ENCODE measurements at places on chromosomes 5 and 9.

GRCh38 chr9:99351647-99352046 lies 129.6 kb downstream of the SEC61B start:
- no peak for DNase-seq

- DNase-seq, result no peak
Measured at GRCh38 chr9:88481933-88482332, 53.0 kb upstream of the NXNL2 start.

DNA sequence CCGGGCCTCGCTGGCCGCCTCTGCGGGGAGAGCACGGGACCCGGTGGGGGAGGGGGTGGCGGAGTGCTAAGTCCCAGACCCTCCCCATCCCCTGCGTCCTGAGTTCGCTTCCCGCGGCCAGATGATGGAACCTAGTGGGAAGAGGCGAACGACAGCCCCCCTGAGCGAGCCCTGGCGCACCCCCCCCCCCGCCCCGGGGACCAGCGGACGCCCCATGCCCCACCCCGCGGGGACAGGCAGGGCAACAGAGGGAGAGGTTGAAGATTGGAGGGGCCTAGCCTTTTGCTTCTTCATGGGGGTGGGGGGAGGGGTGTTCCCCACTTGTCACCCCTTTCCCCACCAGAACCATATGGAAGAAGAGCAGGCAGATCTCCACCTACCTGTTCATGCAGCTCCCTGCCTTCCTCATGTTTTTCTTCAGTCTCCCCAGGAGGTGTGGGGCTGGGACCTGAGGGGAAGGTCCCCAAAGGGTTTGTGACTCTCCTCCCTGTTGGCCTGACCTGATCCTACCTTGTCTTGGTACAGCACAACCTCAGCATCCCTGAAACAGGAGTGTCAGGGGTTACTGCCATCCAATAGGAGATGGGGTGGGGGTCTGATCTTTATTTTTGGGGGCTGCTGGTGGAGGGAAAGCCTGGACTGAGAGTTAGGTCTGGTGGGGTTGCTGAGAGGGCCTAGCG lies 485 bp downstream of the FAM53C start:
- DNase-seq, result no peak

DNA sequence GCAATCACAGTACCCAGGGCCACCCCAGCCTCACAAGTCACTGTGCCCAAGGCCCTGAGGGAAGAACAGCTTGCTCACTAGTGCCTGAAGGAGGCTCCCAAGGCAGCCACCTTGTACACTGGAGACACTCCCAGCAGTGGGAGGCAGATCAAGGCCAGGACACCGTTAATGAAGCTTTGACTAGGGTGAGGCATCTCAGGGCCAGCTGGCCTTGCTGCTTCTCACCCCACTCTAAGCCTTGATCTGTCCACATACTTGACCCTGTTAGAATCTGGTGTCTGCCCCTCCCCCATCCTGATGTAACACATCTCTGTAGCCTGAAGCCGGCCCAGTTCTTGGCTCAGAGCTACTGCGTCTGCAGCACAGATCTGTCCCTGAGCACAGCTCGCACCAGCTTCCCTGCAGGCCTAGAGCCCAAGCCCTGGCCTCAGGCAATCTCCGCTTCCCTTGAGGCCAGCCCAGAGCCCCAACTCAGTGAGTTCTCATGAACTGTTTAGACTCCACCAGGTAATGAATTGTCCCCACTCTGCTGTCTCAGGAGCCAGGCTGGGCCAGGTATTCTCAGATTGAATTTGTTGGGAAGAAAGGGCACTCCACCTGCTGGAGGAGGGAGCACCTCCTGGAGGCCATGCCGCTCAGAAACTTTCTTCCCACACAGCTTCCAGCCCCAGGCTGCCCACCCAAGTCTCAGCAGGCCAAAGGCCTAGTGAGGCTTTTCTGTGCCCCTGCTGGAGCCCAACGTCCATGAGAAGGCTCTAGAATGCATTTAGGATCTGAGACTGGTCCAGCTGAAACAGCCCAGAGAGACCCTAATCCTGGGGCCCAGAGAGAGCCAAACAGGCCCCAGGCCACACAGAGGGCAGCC lies 13.4 kb upstream of the JADE2 start:
- DNase-seq, result no peak

- no peak for DNase-seq
Measured at GRCh38 chr9:137428841-137429545, 5.8 kb downstream of the NOXA1 start.

GRCh38 chr5:68176802-68177479 lies 38.6 kb upstream of the PIK3R1 start:
- no peak for DNase-seq

DNA sequence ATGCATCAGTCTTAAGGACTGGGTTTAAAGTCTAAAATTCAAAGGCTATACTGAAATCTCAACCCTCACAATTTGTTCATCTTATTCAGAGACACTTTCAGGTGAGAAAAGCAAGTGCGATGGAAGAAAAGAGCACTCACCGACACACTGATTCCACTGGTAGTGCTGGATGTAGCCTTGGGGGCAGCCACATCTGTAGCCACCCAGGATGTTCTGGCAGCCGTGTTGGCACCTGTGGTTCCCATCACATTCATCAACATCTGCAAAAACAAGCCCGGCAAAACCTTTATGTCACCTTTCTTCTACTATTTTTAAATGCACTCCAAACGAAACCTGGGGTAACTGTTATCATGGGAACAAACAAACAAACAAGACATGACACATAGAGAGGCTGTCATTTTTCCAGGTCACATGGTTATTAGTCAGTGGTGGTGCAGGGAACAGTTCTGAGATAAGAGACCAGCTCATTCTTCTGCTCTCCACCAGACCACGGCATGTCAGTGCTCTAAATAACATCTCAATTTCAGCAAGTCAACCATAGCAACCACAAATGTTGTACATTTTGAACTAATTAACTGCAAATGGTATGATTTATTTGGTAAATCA lies 188.4 kb downstream of the SLC12A2 start:
- no peak for DNase-seq

GRCh38 chr9:9133526-9133925 lies 1333.9 kb upstream of the DMAC1 start:
- DNase-seq, result no peak

- peak; percentile 2 for DNase-seq
Measured at GRCh38 chr5:60668686-60669304, 31.2 kb downstream of the DEPDC1B start.

DNA sequence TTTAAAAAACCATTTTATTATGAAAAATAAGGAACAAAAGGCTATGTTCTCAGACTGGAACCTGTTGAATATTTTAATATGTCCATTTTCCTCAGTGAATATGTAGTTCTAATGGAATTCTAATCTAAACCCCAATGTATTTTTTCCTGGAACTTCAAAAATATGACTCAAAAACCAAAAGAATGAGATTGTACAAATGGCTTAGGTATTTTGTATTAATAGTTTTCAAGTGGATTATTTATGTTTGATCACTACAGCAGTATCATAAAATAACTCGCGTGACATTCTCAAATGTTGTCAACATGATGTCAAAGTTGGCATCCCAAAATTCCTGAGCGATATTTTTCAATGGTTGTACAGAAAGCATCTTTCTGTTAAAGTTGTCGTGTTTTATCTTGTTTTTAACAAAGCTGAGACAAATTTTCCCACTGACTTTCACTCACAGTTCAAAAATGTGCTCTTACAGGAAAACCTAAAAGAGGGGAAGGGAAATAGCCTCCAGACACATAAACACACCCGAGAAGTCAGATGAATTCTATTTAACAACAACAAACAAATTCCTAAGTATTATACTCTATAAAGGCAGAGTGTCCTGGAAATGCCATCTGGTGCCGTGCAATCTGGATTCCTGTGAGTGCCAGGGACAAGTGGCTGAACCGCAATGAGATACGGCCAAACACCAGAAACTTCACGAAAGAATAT lies 68.1 kb upstream of the TAS2R1 start:
- no peak for DNase-seq

DNA sequence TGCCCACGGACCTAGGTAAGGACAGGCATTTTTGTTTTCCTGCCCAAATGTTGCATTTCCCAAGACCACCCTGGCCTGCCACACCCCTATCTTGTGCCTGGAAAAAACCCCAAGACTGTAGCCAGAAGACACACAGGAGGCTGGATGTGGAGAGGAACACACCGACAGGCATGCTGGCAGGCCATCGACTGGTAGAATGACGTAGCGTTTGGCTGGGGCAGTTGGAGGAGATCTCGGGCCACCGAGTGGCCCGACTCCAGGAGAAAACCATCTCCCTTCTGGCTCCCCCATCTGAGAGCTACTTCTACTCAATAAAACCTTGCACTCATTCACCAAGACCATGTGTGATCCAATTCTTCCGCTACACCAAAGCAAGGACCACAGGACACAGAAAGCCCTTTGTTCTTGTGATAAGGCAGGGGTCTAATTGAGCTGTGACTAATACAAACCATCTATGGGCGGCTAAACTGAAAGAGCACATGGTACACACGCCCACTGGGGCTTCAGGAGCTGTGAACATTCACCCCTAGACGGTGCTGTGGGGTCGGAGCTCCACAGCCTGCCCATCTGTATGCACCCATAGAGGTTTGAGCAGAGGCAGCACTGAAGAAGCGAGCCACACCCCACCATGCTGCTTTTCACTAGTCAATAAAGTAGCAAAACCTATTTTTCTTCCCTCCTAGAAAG lies 38.9 kb upstream of the N4BP3 start:
- DNase-seq, result no peak

DNA sequence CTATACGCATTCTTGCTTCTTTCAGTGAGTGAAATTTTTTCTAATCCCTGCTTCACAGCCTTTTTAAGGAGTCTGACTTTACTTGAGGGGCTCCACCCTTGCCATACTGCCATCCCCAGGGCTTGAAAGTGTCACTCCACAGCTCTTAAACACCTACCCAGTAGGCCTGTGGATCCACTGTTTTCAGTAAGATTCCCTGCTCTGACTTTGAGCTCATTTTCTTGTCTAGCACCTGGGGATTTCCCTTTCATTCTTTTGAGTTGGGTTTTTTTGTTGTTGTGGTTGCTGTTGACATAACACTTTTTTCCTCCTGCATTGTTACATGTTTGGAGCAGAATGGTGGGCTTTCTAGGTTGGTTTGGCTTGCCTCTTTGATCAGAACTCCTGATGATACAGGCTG lies 23.6 kb downstream of the SREK1IP1 start:
- no peak for DNase-seq

GRCh38 chr9:128420651-128421481 lies at the start of gene CERCAM:
Gene CERCAM (plus strand): TSS chr9:128420857. CDS start chr9:128420878, 21 bp downstream.
- DNase-seq, result no peak

- DNase-seq, result no peak
Measured at GRCh38 chr5:130520211-130520610, 615.9 kb downstream of the CHSY3 start.

- DNase-seq, result no peak
Measured at GRCh38 chr5:82164176-82164976, 113.8 kb downstream of the RPS23 start.

DNA sequence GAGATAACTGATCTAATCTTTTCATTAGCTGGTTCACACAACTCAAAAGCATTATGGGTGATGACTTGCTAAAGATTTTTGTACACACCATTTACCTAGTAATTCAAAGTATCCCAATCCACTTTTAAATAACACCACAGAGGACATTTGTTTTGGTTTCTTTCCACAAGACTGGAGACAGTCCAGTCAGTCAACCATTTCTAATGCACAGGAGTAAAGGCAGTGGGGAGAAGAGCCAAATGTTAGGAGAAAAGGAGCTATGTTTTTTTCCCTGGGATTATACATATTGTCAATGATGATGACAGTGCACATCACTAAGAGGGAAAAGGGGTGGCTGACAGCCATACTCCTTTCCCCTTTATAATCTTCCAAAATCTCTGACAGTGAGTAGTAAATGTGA lies 240.9 kb downstream of the GABRB2 start:
- no peak for DNase-seq

DNA sequence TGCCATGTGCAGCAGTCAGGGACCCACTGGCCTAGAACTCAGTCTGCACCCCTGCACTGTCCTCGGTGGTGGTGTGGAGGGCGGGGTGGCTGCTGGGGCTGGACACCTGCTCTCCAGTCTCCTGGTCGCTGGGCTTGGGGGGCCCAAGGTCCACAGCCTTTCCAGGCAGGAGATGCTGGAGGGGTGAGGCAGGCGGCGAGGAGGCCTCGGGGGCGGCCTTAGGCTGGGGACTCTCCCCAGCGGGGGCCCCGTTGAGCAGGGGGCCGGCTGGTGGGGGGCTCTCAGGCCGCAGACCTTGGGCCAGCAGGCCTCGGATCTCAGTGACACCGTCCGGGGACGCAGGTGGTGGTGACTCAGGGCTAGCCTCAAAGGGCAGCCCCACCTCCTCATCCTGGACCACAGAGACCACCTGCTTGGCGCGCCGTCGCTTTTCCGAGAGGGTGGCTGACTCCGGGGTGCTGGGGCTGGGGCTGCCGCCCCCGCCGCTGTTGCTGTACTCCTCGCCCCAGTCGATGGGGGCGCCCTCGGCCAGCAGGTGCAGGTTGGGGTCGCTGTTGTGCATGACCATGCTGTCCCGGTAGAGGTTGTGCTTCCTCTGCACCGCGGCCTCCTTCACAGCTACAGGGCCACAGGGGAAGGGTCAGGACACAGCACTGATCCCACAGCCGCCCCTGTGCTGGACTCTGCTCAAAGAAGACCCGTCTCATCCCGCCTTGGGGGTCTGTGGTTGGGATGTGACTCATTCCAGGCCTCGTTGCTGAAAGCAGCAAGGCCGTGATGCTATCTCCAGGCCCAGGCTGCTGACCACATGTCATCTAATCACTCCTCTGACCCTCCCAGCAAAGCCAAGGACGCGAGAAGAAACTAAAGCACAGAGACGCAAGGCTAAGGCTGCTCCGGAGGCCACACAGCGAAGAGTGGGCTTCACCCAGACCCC lies 55.8 kb downstream of the LRSAM1 start:
- no peak for DNase-seq

- no peak for DNase-seq
Measured at GRCh38 chr9:34964458-34964857, 6.4 kb downstream of the PHF24 start.

DNA sequence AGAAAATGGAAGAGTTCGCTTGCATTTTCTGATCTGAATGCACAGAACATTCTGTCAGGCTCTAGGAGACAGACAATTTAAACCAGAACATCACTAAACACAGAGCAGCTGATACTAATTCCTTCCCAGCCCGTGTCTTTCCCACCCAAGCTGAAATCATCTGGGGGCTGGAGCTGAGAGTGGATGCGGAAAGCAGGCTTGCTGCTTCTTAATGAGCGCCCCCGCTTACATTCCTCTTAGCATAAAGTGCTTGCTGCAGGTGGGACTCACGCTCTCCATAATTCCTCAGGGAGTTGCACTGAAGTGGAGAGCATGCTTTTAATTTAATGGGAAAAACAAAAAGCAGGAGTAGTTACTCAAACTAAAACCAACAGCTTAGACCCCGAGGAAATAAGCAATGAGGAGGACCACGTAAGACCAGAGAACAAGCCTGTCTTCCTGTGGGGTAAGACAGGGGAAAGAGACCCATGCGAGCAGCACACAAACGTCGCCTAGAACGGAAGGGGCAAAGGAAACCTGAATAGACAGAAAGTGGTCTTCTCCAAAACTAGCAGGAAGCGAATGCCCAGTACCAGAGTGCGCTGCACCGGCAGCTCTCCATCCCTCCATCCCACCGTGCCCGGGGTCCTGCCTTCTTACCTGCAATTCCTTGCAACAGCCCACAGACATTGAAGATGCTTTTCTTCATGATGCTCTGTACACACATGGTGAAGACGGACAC lies 139.3 kb downstream of the LHFPL2 start:
- DNase-seq, result no peak

GRCh38 chr5:151953833-151954232 lies 29.2 kb upstream of the GLRA1 start:
- no peak for DNase-seq
